ENCODE measurements at places on chromosomes 2 and 18. TPM values are rescaled to one million over a fixed set of nuclear protein-coding genes. Genes with fewer than 3 reads are reported as not detected.

SIGLEC15 gene
- not detected for total RNA-seq

TLX2 gene
- total RNA-seq = 1.1 TPM

TNS1 gene
- total RNA-seq = 0.36 TPM

GPR39 gene
- not detected for total RNA-seq

Measured in T-helper 2 cell treated with Interferon-gamma antibody and Interleukin-4, amounts not matched to agents 100 ng/mL and 5 ng/mL, for 36 hours (primary cell).